Tibial nerve (tissue), 4 donors: ENCODE measurements at places on chromosomes 6 and 20.

DNA sequence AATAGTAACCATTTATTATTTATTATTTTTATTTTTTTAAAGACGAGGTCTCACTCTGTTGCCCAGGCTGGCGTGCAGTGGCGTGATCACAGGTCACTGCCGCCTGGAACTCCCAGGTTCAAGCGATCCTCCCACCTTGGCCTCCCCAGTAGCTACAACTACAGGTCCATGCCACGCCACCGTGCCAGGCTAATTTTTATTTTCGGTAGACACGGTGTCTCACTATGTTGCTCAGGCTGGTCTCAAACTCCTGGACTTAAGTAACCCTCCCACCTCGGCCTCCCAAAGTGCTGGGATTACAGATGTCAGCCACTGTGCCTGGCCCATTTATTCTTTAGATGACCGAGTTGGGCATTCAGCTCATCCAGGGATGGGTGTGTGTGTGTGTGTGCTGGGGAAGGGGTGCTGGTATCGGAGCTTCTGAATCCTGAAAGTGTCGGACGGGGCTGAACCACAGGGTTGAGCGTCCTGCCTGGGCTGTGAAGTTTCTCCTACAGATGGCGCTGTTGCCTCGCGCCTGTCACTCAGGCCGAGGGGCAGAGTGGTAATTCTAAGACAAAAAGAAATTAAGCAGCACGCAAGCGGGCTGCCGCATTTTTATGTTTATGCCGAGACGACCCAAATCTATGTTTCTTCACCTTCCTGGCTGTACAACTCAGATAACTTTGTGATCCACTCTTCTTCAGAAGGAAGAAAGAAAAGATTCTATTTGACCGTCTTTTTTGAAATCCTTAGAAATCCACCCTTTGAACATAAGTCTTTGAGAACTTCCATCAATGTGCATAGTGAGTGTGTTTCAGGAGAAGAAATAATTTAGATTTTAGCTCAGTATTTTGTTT, 252.8 kb downstream of the CDH26 start:
- no peaks in the 10 kb centered on the region for H3K36me3 ChIP-seq
- DNase-seq = peak; percentile 69
- H3K4me1 ChIP-seq = no peaks in the 10 kb centered on the region
- H3K27me3 ChIP-seq = no peaks in the 10 kb centered on the region
- no peak overlapping the region for H3K4me3 ChIP-seq

DNA sequence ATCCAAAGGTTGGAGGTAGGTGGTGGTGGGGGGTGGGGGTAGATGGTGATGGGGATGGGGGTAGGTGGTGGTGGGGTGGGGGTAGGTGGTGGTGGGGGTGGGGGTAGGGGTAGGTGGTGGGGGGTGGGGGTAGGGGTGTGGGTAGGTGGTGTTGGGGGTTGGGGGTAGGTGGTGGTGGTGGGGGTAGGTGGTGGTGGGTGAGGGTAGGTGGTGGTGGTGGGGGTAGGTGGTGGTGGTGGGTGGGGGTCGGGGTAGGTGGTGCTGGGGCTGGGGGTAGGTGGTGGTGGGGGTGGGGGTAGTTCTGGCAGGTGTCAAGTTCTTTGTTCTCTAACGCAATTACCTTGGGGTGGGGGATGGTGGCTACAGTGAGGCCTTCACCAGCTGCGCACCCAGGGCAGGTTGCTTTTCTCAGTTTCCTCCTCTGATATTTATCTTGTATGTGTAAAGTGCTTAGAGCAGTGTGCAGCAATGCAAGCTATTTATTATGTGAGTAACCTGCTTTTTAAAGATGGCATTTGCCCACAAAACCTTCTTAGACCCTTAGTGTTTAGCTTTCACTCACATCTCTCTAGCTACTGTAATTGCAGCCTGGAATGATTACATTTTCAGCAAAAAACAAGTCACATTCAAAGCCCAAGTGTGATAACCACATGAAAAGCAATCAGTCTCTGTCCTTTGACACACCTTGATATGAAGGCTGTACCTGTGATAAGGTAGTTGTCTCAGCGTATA, 8.2 kb upstream of the CCDC167 start:
- DNase-seq = no peak
- H3K4me1 ChIP-seq = peaks cover 5% of the 10 kb centered on the region
- peaks cover 9% of the 10 kb centered on the region for H3K27me3 ChIP-seq
- H3K4me3 ChIP-seq = no peak overlapping the region
- H3K27ac ChIP-seq = no peak overlapping the region

- H3K27me3 ChIP-seq = no peaks in the 10 kb centered on the region
- no peak overlapping the region for H3K27ac ChIP-seq
- no peaks in the 10 kb centered on the region for H3K36me3 ChIP-seq
- H3K4me3 ChIP-seq = no peak overlapping the region
- no peak for DNase-seq
- H3K4me1 ChIP-seq = no peaks in the 10 kb centered on the region
These were observed 179.3 kb downstream of the BMP7 start for GRCh38 chr20:57087102-57087501.

- H3K27me3 ChIP-seq = no peaks in the 10 kb centered on the region
- H3K4me1 ChIP-seq = no peaks in the 10 kb centered on the region
- DNase-seq = no peak
- H3K27ac ChIP-seq = no peak overlapping the region
- H3K4me3 ChIP-seq = no peak overlapping the region
- H3K36me3 ChIP-seq = no peaks in the 10 kb centered on the region
These were observed 121.3 kb upstream of the PTPRK start for GRCh38 chr6:128641703-128642102.

GRCh38 chr6:127332383-127332961, 10.9 kb downstream of the ECHDC1 start:
- DNase-seq = no peak
- H3K27ac ChIP-seq = no peak overlapping the region
- H3K27me3 ChIP-seq = no peaks in the 10 kb centered on the region
- H3K36me3 ChIP-seq = no peaks in the 10 kb centered on the region

- no peaks in the 10 kb centered on the region for H3K27me3 ChIP-seq
- DNase-seq = no peak
- no peaks in the 10 kb centered on the region for H3K36me3 ChIP-seq
- no peak overlapping the region for H3K4me3 ChIP-seq
- H3K4me1 ChIP-seq = peaks cover 6% of the 10 kb centered on the region
These were observed 3.4 kb downstream of the AHCY start for GRCh38 chr20:34299556-34300255.

DNA sequence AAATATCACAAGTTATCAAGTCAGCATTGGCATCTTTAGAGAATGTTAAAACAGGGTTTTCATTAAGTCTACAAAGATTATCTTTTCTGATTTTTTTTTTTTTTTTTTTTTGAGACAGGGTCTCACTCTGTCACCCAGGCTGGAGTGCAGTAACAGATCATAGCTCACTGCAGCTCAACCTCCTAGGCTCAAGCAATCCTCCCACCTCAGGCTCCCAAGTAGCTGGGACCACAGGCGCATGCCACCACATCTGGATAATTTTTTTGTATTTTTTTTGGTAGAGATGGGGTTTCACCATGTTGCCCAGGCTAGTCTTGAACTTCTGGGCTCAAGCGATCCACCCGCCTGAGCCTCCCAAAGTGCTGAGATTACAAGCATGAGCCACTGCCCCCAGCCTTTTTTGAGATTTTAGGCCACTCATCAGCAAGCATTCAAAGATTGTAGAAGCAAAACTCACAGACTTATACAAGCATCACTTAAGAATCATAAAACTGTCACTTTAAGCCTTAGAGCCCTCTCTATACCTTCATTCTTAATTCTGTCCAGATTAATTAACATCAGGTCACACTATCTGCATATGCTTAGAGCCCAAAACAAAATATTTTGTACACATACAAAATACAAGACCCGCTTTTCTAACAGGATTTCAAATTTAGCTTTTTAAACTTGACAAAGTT, 32.6 kb downstream of the NCOA6 start:
- H3K36me3 ChIP-seq = peaks cover 36% of the 10 kb centered on the region
- no peak overlapping the region for H3K4me3 ChIP-seq
- no peak for DNase-seq
- no peak overlapping the region for H3K27ac ChIP-seq
- no peaks in the 10 kb centered on the region for H3K4me1 ChIP-seq

- no peak overlapping the region for H3K4me3 ChIP-seq
- no peaks in the 10 kb centered on the region for H3K27me3 ChIP-seq
- no peak for DNase-seq
- no peak overlapping the region for H3K27ac ChIP-seq
These were observed 41.8 kb downstream of the SF3B5 start for GRCh38 chr6:144053601-144054000.

DNA sequence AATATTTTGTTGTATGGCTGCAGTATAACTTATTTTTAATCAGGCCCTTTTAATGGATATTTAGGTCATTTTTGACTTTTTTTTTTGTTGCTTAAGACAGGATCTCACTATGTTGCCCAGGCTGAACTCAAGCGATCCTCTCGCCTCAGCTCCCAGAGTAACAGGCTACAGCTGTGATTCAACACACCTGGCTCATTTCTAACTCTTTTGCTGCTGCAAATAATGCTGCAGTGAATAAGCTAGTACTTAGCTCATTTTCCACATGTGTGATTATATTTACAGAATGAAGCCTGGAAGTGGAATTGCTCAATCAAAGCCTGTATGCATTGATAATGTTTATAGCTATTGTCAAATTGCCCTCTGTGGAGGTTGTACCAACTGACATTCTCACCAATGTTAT, 1.1 kb downstream of the GTSF1L start:
- no peak overlapping the region for H3K4me3 ChIP-seq
- H3K27ac ChIP-seq = no peak overlapping the region
- no peak for DNase-seq
- H3K4me1 ChIP-seq = no peaks in the 10 kb centered on the region
- H3K27me3 ChIP-seq = no peaks in the 10 kb centered on the region
- no peaks in the 10 kb centered on the region for H3K36me3 ChIP-seq

DNA sequence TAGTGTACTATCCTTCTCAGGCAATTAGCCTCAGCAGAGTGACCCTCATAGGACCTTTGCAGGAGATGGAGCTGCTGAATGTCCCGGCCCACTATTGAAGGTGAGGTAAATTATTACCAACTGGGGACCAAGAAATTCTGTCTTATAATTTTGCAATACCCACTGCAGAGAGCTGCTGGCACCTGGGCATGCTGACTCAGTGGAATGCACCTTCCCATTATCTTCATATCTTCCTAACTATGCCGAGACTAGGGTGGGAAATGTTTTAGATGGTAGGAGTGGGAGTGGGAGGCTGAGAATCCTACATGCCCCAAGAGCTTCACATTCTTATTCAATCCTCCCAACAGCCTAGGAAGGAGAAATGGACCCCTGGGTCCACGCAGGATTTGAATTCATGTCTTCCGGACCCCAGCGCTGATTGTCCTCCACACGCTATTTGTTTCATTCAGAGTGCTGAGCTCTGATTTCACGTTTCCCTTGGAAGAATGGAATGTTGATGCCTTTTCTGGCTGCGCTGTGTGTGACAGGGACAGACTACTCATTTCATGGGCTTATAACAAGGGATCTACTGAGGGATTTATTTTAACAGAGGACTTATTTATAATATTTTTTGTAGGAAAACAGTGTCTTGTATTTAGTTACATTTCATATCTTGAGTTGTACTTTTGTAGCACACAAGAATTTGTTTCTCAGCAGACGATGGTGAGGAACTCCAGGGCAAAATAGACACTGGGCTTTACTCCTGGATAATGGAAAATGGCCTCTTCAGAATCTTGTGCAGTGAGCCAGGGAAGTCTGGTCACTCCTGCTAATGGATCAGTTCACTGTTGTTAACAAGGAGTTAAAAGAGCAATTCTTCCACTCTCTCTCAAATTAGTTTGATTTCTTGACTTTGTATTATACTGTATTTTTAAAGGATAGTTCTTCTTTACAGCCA, 66.4 kb downstream of the FYN start:
- peak overlapping the region; percentile 70 for H3K27ac ChIP-seq
- DNase-seq = no peak

DNA sequence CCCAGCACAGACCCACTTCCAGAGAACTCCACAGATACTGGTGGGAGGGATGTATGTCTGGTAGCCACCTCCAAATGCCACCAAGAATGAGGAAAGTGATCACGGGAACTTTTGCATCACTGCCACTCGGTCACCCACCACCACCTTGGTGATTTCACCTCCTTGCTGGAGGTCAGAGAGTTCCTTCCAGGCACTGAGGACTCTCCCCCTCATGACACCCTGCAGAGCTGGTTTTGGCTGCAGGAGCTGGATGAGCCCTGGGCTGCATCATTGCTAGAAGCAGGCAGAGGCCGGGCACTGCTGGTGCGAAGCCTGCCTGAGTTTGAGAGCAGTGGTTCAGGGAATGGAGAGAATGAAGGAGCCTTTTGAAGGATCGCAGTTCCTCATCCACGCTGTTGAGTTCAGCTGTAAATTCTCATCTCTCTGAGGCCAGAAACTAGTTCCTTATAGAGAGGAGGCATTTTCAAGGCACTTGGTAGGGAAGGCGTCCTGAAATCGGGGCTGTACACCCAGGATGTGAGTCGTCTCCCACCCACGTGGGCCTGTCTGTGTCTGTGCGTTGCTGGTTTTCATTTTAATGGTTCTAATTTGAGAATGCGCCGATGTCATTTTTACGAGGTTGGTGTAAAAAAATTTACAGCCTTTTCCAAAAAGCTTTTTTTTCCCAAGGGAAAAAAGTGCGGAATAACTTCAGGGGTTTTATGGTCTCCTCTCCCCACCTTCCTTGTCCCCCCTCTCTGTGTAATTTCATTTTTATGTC, 25.0 kb downstream of the FOXP4 start:
- H3K4me1 ChIP-seq = peaks cover 98% of the 10 kb centered on the region
- H3K4me3 ChIP-seq = no peak overlapping the region
- peaks cover 12% of the 10 kb centered on the region for H3K36me3 ChIP-seq
- H3K27me3 ChIP-seq = no peaks in the 10 kb centered on the region
- H3K27ac ChIP-seq = peak overlapping the region; percentile 88
- no peak for DNase-seq
